ENCODE measurements at places on chromosomes 16 and 17.
A peak's percentile ranks its signal among the peaks of the same experiment; 100 is the strongest.

GRCh38 chr16:80993307-80993706 is 13.4 kb downstream of the CMC2 start:
- no peak for DNase-seq

- DNase-seq = no peak
These were observed 204.9 kb downstream of the C16orf78 start for GRCh38 chr16:49578435-49579024.

DNA sequence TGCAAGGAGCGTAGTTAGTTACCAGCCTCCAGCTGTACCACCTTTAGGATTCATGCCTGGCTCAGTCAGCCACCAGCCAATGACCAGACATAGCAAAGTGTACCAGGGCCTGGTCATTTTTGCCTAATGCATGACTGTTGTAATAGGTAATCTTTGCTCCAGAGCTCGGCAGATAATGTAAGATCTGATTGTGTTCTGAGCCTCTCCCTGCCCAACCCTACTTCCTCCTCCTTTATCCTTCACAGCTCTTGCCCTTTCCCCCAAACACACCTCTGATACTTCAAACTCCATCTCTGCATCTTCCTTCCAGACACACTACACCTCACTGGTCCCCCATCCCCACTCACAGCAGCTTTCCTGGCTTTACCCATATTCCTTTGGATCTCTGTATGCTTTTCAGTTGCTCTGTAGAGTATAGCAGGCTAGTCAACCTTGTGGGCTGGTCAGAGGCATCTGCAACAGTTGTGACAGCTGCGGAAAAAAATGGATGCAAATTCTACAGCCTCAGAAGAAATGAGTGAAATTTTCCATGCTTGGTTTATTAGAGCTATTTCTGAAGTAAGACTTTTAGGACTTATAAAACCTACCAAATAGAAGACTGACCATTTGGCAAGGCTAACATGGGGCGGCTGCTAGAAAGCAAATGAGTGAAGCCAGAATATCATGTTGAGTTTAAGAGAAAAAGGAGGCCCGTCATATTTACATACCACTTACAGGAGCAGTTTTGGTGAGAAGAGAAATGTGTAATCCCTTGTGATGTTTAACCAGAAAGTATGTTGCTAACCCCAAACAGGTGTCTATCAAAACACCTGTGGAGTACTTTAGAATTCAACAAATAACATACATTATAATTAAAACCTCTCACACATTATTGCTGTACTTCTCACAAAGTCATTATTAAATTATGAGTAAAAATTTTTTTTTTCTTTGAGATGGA is 19.9 kb upstream of the C16orf87 start:
- DNase-seq = no peak

DNA sequence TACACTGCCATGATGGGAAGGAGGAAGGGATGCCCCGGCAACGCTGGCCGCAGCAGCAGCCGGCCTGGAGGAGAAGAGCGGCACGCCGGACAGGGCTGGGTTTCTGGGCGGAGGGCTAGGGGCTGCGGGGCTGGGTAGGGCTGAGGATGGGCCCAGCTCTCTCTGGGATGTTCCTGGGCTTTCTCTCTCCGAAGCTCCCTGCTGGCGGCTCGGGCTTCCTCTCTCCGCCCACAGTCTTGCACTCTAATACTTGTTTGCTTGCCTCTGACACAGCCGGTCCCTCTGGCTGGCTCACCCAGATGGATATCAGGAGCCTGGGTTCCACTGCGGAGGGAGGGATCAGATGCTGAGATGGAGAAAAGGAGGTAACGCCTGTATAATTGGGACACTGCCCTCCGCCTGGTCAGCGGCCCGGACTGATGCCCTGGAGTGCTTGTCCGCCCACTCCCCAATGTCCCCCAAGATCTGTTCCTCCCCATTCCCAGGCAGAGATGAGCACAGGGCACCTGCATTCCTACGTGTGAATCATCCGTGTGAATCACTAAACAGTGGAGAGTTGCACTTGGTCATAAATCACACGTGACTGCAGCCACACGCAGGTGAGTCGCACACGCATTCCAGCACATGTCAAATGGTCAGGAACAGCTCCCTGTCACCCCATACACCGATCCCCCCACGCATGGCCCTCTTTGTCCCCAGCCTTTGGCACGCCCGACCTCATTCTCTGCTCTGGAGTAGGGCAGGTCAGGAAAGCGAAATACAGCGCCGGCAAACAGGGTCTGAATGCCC is at the start of gene ALOXE3:
Gene ALOXE3 (minus strand): TSS at position 535 of the 789 bp plus-strand sequence. CDS start 524 bp downstream, at position 11.
- DNase-seq = no peak

DNA sequence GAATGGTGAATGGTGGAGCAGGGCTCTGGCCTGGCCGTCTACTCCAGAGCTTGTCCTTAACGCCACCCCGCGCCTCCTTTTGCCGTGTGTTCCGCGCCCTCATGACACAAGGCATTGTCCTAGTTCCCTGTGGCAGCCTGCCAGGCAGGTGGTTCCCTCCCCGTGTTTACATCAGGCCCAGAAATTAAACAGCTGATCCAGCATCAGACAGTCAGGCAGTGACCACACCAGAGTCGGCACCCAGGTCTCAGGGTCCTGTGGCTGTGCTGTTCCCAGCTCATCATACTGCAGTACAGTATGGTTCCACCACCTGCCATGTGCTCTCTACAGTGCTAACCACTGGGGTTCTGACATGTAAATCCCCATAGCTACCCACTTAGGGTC is 119.7 kb downstream of the RAB11FIP4 start:
- no peak for DNase-seq

DNA sequence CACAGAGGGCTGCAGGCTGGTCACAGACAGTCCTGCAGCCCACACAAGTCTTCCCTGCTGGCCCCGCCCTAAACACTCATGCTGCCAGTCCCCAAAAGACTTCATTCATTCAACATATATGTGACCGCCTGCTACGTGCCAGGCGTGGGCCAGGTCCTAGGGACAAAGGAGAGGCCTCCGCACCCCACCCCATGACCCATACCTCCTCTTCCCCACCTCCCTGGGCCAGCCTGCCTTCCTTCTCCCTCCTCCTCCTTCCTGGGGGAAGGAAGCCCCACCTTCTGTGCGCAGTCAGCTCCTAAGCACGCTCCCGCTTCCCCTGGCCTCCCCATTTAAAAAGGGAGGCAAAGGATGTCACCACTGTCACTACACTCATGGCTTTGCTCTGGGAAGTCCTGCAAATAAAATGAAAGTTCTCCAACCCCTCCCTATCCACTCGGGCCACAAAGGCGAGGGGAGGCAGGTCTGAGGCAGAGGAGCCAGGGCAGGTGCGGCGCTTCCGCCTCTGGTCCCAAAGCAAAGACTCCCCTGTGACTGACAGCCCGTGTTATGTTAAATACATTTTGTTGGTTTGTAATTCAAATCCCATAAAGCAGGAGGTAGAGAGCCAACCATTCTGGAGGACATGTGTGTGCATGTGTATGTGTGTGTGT is 9.0 kb downstream of the DNAAF8 start:
- DNase-seq = no peak

DNA sequence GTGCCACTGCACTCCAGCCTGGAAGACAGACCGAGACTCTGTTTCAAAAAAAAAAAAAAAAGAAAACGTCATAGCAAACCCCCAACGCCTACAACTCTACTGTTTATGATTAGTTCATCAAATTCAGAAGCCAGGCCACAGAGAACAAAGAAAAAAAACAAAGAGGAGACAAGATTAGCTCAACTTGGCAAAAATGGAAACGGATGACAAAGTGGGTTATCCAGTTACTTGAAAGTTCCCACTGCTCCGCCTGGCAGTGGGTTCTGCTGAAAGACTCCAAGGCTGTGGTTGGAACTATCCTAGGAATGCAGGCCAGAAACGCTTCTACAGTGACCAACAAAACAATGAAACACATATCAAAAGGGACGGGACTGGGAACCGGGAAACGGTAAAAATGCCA is 53.1 kb downstream of the MRM3 start:
- DNase-seq = no peak

DNA sequence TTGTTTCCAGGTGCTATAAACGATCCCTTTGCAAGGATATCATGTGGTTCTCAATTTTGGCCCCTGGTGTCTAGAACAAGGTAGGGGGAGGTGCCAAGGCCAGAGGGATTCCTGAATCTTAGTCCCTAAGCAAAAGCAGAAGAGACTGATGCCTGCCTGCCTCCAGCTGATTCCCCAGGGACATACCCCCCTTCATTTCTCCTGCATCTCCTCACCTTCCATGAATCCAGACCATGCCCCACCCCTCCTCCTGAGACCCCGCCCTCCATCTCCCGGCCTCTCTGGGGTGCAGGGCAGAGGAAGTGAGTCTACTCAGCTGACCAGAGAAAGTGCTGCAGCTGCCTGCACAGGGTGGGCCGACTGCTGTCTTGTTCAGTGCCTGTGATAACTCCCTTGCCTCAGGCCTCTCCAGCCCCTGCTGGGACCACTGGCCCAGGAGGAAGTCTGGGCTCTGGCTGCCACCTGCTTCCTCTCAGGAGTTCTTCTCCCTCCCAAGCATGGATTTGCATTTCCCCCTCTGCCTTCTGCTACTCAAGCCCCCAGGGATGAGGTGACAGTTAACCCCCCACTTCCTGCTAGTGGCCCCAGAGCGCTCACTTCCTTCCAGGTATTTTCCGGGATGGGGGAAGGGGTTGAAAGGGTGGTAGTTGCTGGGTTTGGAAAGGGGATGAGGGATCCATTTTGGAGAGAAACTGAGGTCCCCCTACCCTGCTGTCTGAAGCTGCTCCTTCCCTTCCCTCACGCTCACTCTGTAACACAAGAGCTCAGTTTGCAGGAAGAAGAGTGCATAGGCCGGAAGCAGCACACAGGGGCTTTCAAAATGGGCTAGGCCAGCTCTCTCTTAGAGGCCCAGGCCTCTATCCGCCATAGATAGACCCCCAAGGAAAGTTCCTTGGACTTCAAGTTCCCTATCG is 10.5 kb upstream of the TSPOAP1 start:
- no peak for DNase-seq

DNA sequence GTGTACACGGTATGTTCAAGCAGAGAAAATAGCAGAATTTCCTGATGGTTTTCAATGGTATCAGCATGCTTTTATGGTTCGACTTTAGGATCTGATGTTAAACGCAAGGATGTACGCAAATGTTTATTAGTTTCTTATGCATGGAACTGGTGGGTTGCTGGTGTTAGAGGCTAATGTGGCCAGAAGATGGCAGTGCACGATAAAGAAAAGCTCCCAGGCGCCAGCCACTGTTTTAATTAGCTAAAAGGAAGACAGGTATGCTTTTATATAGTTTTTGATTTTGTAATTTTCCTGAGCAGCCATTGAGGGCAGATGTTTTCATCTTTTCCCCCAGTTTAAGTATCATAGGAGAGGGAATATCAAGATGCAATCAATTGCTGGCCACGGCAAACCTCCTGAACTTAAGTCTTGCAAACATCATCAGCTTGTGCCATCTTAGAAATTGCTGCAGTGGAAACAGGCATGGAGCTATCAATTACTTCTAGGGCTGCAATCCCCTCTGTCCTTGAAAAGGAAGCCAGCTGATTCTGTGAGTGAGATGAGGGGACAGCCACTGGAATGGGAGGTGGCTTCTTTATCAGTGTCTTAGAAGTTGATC is 648.5 kb upstream of the RBFOX1 start:
- DNase-seq = no peak

DNA sequence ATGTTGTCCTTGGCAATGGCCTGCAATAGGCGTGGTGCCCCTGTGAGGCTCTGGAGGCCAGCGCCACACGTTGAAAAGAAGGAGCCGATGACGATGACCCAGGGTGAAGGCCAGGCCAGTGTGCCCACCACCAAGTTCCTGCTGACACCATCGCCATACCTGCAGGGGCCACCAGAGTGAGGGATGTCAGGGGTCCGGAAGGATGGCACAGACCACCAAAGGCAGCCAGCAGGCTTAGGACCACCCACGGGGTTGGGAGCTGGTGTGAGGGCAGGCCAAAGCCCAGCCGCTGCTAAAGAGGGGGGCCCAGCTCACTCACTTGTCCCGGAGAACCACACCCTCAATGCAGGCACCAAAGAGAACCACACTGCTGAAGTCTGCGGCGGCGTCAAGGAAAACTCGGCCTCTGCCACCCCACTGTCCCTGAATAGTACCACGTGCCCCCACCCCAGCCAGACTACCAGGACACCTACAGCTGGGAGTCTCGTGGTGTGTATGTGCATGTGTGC is 6.5 kb upstream of the LCAT start:
- DNase-seq = no peak

DNA sequence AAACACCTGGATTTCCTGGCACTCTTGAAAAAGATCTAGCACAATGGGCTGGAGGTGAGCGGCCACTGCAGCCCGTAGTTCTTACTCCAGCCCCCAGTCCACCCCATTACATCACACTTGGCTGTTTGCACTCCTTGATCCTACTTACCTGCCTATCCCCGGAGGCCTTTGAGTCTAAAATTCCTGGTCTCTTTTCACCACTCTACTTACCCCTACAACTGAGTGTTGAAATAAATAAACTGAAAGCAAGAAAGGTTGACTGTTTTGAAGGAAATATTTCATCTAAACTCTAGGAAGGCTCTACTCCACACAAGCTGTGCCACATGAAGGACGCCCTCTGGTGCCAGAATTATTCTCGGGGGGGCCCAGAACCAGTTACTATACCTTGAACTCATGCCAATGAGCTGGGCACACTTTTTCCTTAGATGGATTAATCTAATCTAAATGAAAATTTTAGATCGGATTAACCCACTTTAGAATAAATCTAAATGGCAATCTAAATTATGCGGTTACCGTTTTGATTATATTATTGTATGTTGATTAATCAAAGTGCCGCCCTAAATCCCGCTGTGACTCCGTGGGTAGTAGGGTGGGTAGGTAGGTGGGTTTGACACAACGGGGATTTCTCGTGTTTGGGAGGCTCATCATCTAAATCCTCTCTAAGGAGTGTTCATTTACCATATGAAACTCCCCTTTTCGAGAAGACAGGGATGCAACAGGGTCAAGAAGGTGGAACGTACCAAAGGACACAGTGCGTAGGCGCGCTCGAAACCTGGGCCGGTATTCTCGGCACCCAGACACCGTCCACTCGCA is 651 bp upstream of the EIF1 start:
- no peak for DNase-seq

- DNase-seq = peak; percentile 92
These were observed at the start of gene CEP95 for GRCh38 chr17:64506576-64507412. Gene CEP95, plus strand, starts transcription at chr17:64506977. Its CDS starts 121 bp downstream, at chr17:64507098.

GRCh38 chr16:58425245-58425644 is 33.0 kb downstream of the GINS3 start:
- DNase-seq = no peak

DNA sequence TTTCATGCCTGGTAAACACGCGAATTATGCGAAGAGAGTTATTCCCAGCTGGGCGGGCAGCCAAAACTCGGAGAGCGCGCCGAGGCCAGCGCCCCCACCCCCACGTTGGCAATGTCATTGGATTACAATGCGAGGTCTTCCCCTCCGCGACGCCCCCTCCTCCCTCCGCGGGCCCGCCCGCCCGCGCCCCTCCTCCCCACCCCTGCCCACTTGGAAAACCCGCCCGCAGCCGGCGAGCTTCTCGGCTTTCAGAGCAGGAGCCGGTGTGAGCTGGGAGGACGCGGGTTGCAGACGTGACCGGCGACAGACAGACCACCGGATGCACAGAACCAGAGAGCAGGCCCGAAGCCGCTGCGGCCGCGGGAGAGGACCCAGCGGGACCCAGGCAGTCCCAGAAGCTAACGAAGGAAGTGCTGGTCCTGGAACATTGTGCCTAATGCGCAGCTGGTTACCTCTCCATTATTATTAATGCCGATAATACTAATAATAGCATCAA is 4.0 kb downstream of the NOG start:
- DNase-seq = no peak
